ENCODE measurements at places on chromosomes 2 and 18.

GRCh38 chr2:150876251-150876950, 385.3 kb downstream of the RBM43 start:
- DNase-seq = no peak

DNA sequence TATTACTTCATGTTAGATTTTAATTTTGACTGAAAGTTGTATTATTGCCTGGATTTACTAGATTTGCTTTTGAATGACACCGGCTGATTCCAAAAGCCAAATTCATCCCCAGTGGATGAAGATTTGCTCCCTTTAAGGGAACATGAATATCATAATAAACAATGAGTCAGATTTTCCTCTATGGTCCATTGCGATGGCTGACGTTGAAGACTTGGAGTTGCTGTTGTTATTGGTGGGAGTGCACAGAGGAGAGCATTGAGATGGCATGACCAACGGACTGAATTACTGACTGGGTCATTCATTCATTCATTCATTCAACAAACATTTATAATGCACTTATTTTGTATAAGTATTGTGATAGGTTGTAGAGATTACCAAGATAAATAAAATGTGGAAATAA, 33.4 kb upstream of the LYPD1 start:
- no peak for DNase-seq

DNA sequence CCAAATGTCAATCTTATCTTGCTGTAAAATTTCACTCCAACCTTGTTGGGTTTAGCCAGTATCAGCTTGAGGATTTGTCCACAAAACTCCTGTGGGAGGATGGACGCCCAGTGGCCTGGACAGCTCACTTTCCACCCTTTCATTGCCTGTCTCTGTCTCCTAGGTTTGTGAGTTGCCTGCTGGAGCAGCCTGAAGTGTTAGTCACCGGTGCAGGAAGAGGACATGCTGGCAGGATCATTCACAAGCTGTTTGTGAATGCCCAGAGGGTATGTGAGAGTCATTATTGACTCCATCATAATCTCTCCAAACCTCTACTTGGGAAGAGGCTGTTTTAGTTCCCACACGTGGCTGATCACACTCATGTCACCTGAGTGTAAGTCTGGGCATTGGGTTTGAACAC, 112.3 kb downstream of the RAB3GAP1 start:
- no peak for DNase-seq

DNA sequence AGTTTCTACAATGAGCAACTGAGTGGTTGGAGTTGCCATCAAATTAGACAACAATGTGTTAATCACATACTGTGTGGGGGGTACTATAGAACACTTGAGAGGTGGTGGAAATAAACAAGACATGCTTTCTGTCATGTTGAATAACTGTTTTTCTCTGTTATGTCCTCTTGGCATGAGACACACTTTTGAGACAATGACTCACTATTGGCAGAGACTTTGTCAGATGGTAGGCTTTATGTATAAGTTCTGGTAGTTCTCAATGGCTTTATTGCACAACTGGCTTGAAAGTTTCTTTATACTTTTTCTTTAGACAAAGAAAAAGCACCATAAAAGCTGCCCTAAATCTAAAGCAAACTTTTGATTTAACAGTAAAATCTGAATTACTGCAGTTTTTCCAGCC, 578.7 kb downstream of the ADCYAP1 start:
- no peak for DNase-seq

- no peak for DNase-seq
Observed at GRCh38 chr18:32763293-32763692, 9.5 kb downstream of the KLHL14 start.

DNA sequence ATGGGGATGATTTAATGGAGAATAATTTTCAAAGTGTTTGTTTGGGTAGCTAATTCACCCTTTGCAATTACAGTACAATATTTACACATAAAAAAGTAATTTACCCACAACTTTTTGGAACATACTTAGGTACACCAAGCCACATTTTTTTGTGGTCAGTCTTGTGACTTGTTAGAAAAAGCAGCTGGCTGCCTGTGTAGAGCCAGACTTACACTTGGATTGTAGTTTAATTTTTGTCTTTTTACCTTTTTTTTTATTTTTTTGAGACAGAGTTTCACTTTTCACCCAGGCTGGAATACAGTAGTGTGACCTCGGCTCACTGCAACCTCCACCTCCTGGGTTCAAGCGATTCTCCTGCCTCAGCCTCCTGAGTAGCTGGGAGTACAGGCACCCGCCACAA, 45.4 kb downstream of the RALBP1 start:
- no peak for DNase-seq

DNA sequence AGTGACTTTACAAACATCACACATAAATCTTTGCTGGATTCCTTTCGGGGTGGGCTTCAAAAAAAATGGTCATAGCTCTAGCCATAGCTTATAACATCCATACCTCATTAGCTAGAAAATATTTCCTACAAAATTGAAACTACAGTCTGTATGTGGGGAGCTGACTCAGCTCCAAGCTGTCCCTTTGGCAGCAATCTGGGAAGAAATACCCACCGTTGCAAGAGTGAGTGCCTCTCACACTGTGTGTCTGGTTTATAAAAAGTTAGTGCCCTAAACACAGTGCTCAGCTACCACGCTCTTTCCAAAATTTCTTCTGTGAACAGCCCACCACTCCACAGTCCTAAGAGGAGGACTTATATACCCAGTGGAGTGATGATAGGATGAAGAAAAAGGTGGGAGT, 170.1 kb downstream of the RBM43 start:
- no peak for DNase-seq

- DNase-seq = no peak
Observed at GRCh38 chr2:71250935-71251334, 24.0 kb upstream of the PAIP2B start.

DNA sequence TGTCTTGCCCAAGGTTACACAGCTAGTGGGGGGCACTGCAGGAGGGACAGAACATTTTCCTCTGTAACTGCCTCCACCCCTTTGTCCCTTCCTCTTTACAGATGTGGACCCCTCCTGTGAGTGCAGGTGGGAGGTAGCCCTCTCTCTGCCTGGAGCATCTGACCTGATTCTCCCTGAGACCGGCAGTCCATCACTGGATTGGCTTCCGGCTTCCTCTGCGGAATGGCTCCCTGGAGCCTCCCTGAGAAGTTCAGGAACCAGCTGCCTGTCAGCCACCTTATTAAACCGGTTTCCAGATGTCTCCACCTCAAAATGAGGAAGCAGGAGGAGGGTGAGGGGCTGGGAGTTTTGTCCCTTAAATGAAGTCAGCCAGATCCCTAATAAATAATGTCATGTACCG, 67.3 kb upstream of the TNP1 start:
- DNase-seq = no peak

DNA sequence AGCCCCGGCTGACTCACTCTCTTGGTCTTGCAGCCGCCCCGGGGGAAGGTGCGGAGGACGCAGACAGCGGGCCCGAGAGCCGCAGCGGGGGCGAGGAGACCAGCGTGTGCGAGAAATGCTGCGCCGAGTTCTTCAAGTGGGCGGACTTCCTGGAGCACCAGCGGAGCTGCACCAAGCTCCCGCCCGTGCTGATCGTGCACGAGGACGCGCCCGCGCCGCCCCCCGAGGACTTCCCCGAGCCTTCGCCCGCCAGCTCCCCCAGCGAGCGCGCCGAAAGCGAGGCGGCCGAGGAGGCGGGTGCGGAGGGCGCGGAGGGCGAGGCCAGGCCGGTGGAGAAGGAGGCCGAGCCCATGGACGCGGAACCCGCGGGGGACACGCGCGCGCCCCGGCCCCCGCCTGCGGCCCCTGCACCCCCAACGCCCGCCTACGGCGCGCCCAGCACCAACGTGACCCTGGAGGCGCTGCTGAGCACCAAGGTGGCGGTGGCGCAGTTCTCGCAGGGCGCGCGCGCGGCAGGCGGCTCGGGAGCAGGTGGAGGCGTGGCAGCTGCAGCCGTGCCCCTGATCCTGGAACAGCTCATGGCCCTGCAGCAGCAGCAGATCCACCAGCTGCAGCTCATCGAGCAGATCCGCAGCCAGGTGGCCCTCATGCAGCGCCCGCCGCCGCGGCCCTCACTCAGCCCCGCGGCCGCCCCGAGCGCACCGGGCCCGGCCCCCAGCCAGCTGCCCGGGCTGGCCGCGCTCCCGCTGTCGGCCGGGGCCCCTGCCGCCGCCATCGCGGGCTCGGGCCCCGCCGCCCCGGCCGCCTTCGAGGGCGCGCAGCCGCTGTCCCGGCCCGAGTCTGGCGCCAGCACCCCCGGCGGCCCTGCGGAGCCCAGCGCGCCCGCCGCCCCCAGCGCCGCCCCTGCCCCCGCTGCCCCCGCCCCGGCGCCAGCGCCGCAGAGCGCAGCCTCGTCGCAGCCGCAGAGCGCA, 12.7 kb downstream of the SALL3 start:
- no peak for DNase-seq

DNA sequence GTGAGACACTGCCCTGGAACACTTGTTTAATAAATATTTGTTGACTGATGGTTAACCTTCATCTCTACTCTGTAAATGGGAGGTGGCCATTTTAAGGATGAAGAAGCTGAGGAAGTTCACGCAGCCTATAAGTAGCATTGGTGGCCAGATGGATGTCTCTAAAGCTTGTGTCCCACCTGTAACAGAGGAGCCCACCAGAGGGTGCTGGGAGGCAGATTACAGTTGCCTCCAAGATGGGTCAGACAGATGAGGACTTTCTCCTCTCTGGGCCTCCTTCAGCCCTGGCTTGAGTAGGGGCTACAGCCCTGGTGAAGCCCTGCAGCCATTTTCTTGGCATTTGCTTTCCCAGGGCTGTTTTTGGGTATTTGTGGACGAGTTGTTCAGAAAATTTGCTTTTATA, 45.0 kb upstream of the MCFD2 start:
- no peak for DNase-seq

- no peak for DNase-seq
Observed at GRCh38 chr2:38835015-38835601, 40.6 kb downstream of the DHX57 start.

- DNase-seq = no peak
Observed at GRCh38 chr2:118554616-118555015, 292.8 kb downstream of the EN1 start.

DNA sequence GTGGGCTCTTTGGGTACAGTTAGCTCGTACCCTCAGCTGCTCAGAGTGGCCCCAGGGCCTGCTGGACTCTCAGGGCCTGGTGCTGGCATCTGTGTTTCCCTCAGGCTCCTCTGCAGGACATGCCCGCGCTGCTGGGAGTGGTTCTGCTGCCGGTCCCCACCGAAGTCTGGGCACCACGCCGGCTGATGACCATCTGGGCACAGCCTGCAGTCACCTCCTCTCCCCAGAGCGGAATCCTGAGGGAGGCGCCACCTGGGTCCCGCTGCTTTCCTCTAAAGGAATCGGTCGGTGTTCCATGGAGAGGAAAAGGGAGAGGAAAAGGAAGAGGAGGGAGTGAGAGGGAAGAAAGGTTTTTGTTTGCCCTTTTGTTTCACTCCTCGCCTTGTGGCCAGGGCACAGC, 43.6 kb downstream of the MC2R start:
- DNase-seq = no peak

DNA sequence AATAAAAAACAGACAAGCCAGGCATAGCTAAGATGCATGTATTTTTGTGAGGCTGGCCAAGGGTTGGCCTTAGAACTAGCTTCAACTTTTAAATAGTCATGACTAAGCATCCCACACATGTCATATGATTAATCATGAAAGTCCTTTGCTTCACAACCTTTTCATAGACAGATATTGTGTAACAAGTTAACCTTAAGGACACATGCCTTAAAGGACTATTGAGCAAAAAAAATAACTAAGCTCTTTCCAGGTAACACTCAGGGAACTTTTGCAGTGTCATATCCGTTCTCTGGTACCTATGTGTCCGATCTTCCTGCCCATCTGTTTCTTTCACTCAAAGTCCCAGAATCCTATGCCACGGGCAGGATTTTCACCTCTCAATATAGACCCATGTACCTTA, 498.4 kb downstream of the STK39 start:
- DNase-seq = no peak

All from activated naive CD4-positive, alpha-beta T cell (primary cell).